ENCODE measurements at places on chromosomes 16 and 17.

- DNase-seq = no peak
These were observed 5.3 kb upstream of the IRX3 start for GRCh38 chr16:54291656-54292487.

GRCh38 chr16:31202414-31203375, at the start of gene PYCARD:
PYCARD (minus strand) TSS chr16:31202760; CDS start chr16:31202690, 70 bp downstream.
- no peak for DNase-seq

DNA sequence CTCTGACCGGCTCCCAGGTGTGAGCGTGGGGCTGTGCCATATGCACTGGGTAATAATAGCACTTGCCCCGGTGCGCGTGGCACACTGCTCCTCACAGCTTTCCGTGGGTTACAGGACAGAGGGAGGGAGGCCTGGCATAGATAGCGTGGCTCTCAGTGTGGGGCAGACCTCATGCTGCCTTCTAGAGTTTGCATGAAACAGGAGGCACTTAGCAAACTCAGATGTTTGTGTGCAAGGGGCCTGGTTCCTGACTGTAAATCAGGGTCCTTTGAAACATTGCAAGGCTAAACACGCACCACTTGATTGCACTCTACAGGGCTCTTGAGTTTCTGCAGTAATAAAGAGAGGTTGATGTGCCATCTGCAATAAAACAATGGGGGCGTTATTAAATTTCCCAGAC, 101.7 kb downstream of the RPTOR start:
- no peak for DNase-seq

DNA sequence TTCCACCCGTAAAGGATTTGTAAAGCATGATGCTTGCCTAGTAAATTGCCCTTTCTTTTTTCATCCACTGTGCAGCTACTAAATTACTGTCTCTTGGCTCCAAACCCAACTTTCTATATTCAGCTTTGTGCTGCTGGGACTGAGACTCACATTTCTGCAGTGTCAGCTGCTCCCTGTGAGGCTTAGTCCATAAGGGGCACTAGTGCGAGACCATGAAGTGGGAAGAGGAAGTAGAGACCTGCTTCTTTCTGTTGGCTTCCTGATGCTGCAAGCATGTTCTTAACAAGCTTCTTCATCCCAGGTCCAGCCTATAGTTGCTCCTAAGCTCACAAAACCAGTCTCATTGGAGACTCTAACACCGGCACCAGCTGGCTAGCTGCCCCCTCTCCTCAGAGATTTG, 74.9 kb upstream of the HS3ST2 start:
- DNase-seq = no peak

GRCh38 chr16:8818504-8819270, 21.0 kb downstream of the PMM2 start:
- DNase-seq = no peak

DNA sequence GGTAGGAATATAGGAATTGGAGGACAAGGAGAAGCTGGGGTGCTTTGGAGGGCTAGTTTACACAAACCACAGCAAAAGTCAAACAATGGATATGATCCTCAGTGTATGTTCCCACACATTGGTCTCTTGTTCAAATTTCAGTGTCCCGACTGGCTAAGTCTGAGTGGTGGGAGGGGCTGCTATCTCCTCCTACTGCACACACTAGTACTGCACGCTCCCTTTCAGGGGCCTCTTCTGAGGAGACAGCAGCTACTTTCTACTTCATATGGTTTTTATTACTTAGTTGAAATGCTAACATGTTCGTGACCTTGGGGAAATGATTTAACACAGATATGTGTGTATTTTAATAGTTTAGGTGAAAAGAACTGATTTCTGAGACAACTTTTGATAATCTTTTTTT, 18.8 kb upstream of the KRT10 start:
- DNase-seq = no peak

- no peak for DNase-seq
These were observed 3.9 kb downstream of the CARMIL2 start for GRCh38 chr16:67648764-67649407.

- DNase-seq = no peak
These were observed 33.7 kb downstream of the USP22 start for GRCh38 chr17:21008992-21009671.

DNA sequence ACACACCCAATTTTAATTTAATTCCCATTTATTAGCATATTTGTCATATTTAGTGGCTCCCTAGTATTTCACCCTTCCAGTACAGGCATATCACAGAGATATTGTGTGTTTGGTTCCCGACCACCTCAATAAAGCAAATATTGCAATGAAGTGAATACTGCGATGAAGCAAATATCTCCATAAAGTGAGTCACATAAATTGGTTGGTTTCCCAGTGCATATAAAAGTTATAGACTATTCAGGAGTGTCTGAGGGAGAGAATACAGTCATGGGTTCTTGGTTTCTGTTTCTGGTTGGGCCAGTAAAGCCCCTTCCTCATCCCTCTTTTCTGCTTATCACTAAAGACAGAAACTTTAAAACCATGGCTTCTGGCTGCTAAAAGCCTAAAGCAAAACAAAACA, 295.4 kb upstream of the AXIN2 start:
- DNase-seq = no peak

DNA sequence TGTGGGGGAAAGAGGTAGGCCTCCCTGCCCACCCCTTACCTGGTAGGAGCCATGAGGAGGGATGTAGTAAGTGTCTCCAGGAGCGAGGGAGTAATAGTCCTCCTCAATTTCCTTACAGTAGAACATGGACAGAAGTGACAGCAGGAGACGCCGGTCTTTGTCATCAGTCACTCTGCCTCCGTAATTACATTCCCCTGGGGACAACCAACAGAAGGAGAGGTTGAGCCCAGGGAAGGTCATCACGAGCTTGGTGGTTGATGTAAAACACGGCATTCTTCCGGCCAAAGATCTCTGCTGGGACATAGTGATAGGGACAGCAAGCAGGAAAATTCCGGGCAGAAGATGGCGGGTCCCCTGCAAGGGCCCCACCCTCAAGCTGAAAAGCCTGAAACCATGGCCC, 47.9 kb downstream of the LYRM1 start:
- no peak for DNase-seq

- no peak for DNase-seq
These were observed 3.5 kb downstream of the CYB561 start for GRCh38 chr17:63442549-63443035.

DNA sequence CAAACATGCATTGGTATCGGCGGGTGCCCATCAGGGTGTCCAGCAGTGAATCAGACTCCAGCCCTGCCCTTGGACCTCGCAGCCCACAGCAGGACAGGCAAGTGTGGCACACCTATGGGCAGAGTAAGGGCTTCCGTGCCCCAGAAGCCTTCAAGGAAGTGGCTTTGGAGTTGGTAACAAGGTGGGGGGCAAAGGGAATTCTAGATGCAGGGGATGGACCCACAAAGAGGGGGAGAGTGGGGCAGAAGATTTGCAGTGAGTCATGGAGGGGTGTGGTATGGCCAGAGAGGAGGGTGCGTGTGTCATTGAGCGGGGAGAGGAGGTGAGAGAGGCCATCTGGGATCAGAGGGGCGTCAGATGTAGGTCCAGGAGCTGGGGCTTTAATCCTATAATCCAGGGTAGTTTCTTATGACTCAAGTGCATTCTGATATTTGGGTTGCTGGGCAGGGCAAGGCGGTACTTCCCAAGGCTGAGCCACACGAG, 8.5 kb upstream of the SPNS2 start:
- no peak for DNase-seq

GRCh38 chr16:53787423-53787822, 83.5 kb downstream of the FTO start:
- no peak for DNase-seq

- DNase-seq = no peak
These were observed 93.3 kb upstream of the NLRP1 start for GRCh38 chr17:5677620-5678019.

DNA sequence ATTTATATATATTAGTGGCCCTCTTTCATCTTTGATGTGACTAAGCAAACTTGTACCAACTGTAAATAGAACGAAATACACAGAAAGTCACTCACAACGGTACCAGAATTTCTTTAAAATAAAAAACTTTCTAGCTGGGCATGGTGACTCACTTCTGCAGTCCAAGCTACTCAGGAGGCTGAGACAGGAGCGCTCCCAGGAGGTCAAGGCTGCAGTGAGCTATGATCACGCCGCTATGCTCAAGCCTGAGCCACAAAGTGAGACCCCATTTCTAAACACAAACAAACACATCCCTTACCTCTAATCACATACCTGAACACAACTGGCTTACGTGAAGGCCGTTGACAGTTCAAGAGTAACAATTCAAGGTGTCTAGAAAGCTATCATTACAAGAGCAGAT, 29.7 kb downstream of the STAT5B start:
- DNase-seq = no peak

DNA sequence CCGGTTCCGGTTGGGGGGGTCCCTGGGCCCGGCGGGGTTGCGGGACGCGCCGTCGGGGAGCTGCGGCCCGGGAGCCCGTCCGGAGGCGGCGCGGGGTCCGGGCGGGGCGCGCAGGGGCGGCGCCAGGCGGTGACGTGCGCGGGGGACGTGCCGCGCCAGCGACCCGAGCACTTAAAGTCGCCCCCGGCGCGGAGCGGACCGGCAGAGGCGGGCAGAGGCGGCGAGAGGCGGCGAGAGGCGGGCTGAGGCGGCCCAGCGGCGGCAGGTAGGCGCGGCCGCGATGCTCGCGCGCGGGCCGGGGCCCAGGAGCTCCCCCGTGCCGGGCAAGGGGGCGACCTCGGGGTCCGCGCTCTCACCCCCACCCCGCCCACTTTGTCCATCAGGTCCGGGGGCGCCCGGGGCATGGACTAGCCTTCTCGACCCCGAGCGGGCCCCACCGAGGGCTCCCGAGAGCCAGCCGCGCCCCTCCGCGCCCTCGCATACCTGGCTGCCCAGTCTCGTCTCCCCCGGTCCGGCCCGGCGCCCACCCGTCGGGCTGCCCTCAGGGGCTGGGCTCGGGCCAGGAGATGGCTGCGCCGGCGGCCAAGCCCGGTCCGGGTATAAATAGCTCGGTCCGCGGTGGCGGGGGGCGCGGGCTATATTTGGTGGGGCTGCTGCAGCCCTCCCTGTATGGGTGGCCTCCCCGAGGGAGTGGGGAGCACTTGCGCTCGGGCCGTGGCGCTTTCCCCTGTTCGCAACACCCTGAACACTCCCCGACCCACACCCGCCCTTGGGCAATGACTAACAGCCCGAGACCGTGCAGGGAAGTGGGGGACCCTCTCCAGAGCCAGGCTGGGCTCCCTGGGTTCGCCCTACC, at the start of gene SLC16A3:
Gene SLC16A3, plus strand, starts transcription at position 201 of the 856 bp plus-strand sequence. CDS start 6,967 bp downstream, outside the sequence.
- peak; percentile 60 for DNase-seq

DNA sequence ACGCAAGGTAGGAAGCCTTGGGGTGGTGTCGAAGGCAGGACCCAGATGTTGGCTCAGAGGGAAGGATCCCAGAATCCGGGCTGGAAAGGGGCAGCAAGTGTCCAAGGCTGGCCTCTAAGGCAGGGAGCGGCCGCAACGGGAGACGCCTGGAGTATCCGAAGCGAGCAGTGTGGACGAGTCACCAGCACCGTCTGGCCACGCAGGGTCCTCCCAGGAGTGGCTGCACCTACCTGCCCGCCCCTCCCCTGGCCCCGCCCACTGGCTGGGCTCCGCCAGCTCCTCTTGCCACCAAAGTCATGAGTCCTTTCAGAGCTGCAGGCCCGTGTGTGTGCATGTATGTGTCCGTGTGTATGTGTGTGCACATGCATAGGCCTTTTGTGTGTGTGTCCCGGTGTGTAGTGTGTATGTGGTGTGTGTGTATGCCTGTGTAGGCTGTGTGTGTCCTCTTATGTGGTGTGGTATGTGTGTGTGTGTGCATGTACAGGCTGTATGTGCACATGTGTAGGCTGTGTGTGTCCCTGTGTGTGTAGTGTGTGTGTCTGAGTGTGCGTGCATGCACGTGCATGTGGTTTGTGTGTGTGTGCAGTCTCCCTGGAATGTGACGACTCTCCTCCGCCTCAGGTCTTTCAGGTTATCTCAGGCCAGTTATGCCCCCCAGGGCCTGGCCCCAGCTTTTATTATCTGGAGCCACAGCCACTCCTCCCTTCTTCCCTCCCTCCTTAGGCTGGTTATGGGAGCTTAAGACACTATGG, at the start of gene PRSS8:
Gene PRSS8, minus strand, starts transcription at position 193 of the 752 bp plus-strand sequence. CDS start 229 bp downstream, outside the sequence.
- DNase-seq = peak; percentile 28

- DNase-seq = no peak
These were observed 76.2 kb upstream of the ZFHX3 start for GRCh38 chr16:73124097-73124652.

GRCh38 chr17:81200695-81201580, 21.8 kb downstream of the CEP131 start:
- DNase-seq = no peak

DNA sequence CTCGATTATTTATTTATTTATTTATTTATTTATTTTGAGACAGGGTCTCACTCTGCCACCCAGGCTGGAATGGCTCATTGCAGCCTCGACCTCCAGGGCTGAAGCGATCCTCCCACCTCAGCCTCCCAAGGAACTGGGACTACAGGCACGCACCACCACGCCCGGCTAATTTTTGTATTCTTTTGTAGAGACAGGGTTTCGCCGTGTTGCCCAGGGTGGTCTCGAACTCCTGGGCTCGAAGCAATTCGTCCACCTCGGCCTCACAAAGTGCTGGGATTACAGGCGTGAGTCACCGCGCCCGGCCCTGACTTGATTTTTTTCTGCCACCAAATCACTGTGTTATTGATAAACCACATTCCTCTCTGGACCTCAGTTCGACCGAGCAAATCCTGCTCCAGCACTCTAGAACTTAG, 758 bp upstream of the RPL23A start:
- DNase-seq = no peak

GRCh38 chr17:28228109-28228840, 90.7 kb upstream of the TMEM97 start:
- DNase-seq = no peak

GRCh38 chr17:43778337-43779144, at the start of gene DUSP3:
DUSP3 (minus strand) TSS chr17:43778977; CDS start chr17:43778924, 53 bp downstream.
- peak; percentile 90 for DNase-seq

DNA sequence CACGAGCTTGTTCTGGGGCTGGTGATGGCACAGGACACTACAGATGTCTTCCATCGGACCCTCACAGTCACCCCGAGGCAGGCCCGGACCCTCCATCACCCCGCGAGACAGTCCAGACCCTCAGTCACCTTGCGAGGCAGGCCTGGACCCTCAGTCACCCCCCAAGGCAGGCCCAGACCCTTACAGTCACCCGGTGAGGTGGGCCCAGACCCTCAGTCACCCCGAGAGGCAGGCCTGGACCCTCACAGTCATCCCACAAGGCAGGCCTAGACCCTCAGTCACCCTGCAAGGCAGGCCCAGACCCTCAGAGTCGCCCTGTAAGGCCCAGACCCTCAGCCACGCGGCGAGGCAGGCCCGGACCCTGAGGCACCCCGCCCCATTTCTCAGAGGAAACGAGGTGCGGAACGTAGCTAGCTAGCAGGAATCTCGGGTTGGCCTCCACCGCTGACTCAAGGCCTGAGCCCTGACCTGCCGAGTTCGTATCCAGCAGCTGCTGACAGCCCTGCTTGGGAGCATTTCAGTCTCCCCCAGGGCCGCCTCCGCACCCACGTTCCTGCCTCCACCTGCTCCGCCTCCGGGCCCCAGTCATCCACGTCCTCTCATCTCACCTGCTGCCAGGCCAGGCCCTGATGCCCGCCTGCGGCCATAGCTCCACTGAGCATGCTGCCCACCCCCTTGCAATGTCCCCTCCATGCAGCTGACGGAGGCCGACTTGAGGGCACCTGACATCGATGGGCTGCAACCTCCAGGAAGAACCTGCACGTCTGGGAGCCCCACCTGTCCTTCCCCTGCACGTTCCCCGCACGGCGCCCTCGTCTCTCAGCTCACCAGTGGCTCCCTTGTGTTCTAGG, 28.7 kb downstream of the RPH3AL start:
- DNase-seq = no peak

- no peak for DNase-seq
These were observed 32.8 kb downstream of the MMD start for GRCh38 chr17:55388842-55389241.

- no peak for DNase-seq
These were observed 13.6 kb downstream of the CHD9 start for GRCh38 chr16:53068423-53068833.

All from NCI-H774 (cell line).